Stimulated activated CD4-positive, alpha-beta T cell treated with anti-CD3 and anti-CD28 coated beads, Interleukin-1b, Interleukin-23, amount 100 ng/mL, for 1 hour (primary cell): ENCODE measurements at places on chromosomes 7 and 10.

DNA sequence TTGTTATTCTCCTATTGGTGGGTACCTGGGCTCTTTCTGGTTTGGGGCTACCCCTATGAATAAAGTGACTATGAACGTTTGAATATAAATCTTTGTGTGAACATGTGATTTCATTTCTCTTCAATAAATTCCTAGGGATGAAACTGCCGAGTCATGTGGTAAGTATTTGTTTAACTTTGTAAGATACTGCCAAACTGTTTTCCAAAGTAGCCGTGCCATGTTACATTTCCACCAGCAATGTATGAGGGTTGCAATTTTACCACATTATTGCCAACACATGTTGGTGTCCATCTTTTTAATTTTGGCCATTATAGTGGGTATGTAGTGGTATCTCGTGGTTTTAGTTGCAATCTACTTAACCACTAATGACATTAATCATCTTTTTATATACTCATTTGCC is 94.7 kb downstream of the ZNRF2 start:
- no peak for DNase-seq

DNA sequence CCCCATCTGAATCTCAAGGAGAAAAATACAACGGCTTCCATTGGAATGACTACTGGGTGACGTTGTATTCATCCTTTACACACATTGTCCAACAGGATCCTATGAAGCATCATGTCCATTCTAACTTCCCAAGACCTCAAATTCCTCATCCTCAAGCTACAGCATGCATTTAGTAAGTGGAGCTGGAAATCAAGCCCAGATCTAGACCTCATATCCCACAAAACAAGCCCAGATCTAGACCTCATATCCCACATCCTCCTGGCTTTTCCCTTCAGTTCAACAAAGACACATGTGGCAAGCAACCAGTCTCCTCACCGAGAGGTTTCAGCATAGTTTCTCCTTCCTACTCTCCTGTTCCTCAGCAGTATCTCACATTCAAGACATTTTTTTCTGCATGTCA is 12.2 kb downstream of the IGF2BP3 start:
- no peak for DNase-seq

DNA sequence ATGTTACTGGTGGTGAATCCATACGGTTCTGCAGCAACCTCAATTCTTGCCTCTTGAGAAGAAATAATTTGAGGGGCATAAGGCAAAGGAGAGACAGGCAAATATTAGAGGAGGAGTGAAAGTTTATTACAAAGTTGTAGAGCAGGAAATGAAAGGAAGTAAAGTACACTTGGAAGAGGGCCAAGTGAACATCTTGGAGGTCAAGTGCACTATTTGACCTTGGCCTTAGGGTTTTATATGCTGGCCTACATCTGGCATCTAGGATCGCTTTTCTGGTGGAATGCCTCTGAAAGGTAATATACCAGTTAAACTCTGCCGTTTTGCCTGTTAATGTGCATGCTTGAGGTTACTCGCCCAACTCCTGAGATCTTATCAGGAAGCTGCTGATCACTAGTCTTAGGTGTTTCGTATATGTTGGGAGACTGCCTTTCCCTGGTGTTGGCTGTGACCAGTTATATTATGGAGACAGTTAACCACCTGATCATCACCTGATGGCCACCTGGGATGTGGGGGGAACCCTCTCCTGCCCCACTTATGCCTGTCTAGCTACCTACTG is 66.1 kb upstream of the CYP2C18 start:
- DNase-seq: no peak

DNA sequence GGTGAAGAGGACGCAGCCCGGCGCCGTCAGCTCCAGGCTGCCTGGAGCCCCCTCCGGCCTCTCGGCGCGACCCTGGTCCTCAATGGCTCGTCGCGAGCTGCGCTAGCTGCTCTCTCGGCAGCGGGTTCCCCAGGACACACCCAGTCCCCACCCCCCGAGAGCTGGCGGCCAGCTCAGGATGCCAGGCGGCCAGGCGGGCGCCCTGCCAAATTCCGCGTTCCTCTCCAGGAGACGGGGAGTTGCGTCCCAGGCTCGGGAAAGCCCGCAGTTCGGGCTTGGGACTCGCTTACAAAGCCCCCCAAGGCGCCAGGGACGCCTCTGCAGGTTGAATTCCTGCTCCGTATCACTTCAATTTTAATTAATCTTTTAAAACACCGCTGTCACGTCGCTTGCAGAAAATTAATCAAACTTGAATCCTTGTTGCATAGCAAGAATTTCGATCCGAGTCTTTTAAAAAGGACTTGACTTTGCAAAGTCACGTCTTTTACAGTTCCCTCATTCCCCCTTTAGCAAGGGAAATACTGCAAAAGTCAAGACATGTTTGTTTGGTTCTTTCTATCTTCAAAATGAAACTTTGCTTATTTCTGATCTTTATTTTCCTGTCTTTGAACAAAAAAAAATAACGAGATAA is 28.2 kb downstream of the SKIDA1 start:
- DNase-seq: no peak
